ENCODE measurements at places on chromosomes 7 and 10.
A peak's percentile ranks its signal among the peaks of the same experiment; 100 is the strongest.

GRCh38 chr10:28250358-28250757, 52.5 kb downstream of the MPP7 start:
- no peak for DNase-seq

GRCh38 chr7:22002726-22003125, 57.0 kb upstream of the CDCA7L start:
- DNase-seq = no peak

- no peak for DNase-seq
These were observed 31.5 kb downstream of the CUL2 start for GRCh38 chr10:35058686-35059085.

DNA sequence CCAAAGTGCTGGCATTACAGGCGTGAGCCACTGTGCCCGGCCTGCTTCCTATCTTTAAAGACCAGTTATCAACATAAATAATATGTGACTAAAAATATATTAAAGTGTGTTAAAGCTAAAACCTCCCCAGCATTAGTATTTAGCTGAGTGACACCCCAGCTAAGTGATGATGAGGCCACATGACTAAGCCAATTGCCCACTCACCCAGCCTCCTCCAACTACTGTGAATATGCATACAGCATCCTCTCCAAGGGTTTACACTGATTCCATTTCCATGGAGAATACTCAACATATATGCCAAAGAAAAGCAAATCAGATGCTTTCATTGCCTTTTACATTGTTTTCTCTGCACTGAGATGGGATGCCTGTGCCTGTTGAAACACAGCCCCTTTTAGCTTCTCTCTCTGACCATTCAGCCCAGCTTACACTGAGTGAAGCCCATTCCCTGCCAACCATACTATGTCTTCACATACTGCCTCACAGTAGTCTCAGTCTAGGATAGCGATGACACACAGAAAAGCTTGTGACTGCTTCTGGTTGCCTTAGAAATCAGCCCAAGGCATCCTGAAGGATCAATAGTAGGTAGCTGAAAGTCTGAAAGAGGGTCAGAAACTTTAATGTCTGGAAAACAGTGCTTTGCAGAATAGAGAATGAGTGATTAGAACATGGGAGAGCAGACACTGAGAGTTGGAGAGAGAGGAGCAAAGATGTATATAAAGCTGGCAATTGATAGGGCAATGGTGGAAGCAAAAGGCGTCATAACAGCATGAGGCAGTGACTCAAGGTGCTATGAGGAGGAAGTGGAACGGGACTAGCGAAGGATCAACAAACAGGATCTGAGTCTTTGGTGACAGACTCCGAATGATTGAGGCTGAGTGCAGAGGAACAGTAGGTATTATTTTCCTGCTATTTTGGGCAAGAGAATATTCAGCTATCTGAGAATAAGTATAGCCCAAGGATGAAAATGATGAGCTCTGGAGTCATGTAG, 19.8 kb upstream of the ATE1 start:
- no peak for DNase-seq

DNA sequence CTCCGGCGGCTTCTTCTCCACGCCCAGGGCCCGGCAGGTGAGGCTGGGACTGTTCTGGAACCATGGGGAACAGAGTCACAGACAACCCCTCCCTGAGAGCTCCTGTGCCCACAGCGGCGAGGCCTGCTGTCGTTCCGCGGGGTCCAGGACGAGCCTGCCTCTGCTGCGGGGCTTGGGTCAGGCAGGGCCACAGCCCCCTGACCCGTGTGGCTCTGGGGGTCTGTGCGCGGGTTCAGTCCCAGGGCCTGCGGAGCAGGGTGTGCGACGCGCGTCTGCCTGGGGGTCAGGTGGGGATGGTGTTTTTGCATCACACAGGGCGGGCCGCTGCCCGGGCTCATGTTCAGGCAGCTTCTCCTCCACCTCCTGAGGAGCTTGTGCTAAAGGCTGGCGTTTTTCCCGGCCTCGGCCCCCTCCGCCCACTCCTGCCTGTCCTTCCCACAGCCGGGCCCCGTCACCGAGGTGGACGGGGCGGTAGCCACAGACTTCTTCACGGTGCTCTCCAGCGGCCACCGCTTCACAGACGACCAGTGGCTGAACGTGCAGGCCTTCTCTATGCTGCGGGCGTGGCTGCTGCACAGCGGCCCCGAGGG, 8.4 kb downstream of the AP5Z1 start:
- DNase-seq = no peak

DNA sequence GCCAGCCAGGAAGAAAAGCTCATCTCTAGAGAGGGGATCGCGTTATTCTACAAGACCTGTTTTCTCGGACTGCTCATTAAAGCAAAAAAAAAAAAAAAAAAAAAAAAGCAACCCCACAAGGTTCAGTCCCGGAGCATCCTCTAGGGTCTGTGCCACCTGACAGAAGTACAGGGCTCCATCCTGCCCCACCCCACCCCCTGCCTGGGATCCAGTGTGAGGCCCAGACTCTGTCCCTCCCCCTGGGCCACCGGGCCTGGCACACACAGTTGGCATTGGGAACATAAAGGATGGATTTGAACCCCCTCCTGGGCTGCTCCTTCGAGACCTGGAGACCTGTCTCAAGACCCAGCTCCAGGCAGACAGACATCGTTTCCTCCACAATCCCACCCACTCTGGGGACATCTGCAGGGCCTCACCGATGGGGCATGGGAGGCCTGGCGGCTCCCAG, 688 bp downstream of the ORAI2 start:
- no peak for DNase-seq

DNA sequence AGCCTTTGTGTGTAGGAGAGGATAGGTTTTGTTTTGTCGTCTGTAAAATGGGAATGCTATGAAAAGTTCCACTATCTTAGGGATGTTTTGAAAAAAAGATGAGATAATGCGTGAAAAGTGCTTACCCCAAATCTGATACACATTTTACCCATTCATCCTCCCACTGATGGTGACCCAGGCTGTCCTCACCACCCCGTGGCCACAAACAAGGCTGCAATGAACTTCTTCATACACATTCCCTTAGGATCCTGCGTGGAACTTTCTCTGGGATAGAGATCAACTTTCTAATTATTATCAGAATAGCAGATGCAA, 399 bp upstream of the OGDHL start:
- no peak for DNase-seq

DNA sequence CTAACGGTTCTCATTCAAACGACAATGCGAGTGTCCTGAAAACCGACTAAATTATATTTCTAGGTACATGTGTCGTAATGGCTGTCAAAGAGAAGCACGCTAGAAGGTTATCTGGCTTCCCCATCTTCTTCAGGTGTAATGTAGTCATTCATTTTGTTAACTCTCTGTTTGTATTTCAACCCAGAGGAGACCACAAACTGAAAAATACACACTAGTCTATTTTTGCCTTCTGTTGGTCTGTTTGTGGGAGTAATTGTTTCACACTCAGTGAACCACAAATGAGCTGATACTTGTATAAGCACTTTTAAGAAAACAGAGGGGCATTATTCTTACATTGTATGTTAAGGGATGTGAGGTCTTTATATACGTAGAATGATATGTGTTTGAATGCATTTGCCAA, 305.9 kb downstream of the GATA3 start:
- DNase-seq = no peak

- no peak for DNase-seq
These were observed 83.2 kb downstream of the COBL start for GRCh38 chr7:51233374-51233773.

GRCh38 chr10:70744617-70745143, 40.5 kb downstream of the TBATA start:
- DNase-seq = no peak

GRCh38 chr7:157871681-157872080, 534.9 kb downstream of the DNAJB6 start:
- no peak for DNase-seq

DNA sequence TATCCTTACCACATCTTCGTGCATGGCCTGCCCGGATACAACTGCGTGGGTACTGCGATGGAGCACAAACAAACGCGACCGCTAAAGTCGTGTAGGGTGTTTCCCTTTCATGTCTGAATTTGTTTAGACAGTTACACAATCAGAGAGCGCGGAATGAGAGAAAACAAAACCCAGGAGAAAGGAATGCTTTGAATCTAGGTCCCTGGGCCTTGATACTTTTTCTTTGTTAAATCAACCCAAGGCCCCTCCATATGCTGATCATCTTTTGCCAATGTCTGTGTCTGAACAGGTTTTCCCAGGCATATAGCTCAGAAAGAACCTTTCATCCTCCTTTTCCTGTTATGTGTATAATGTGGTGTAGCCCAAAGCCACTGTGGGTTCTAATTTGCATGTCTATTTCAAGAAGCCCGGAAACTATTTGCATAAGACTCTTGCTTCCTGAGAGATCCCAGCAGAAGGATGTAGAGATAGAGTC, 145.8 kb downstream of the FRMD4A start:
- no peak for DNase-seq

DNA sequence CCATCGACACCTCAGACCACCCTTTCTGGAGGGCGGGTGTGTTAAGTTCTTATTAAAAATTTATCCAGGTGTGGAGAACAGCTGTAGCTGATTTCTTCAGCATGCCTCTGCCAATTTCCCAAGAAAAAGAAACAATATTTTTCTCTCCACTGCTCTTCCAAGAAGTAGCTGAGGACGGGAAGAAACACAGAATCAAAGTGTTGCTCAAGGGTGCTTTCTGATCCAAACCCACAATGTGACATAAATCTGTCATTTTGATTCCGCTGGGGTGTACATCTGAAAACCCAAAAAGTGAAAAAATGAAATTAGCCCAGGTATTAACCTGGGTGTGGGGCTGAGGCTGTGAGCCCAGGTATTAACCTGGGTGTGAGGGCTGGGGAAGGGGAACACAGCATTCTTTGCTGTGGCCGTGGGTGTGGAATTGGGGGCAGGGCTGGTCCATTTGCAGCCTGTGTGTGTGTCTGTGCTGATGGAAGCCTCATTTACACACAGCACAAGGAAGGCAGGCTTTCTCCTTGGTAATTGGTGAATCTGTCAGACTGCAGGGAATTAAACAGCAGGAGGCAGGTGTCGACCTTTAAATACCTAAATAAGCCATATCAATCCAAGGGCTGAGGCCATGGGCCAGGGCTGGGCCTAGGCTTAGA, 48.4 kb upstream of the CCDC3 start:
- no peak for DNase-seq

DNA sequence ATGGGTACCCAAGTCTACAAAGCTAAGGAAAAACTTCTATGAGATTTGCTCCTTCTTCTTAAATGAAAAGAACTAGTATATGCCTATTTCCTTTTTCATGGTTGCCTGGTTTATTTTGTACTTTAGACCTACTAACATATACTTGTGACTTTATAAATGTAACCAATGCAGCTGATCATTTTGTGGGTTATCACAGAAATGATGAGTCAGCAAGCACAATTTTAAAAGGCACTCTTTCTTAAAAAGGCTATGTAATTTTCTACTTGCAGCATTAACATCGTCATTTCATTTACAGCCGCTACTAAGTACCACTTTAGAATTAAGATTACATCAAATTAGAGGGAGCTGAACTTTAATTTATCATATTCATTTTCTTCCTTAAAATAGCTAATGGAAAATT, 13.6 kb downstream of the NEBL start:
- no peak for DNase-seq

DNA sequence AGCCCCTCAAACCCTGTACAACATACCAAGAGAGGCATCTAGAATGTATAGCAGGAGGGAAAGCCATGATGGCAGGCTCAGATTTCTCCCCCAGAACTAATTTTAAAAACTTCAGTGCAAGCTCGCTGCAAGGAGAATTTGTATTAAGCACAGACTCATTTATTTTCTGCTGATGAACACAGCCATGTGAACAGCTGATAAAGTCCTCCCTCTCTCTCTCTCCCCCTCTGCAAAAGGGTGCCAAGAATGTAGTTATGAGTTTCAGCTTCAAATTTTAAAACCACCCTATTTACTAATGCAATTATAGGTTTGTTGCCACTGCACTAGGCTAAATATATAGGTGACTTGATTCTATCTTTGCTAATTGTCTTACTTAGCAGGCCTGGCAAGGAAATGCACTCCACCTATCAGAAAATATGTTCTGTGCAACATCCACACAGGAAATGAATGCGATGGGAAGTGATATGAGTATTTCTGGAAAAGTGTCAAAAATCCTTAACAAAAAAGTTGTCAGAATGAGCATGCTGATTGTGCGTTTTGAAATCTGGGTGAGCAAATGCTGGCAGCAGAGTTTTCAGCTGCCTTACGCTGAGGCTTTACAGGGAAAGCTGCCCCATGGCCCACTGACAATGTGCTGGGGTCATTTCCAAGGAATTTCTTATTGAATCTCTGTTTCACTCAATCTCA, 43.4 kb upstream of the GHITM start:
- no peak for DNase-seq

GRCh38 chr7:2012981-2013380, 219.8 kb downstream of the MAD1L1 start:
- no peak for DNase-seq

- no peak for DNase-seq
These were observed 1.4 kb downstream of the GIMAP5 start for GRCh38 chr7:150738591-150739001.

DNA sequence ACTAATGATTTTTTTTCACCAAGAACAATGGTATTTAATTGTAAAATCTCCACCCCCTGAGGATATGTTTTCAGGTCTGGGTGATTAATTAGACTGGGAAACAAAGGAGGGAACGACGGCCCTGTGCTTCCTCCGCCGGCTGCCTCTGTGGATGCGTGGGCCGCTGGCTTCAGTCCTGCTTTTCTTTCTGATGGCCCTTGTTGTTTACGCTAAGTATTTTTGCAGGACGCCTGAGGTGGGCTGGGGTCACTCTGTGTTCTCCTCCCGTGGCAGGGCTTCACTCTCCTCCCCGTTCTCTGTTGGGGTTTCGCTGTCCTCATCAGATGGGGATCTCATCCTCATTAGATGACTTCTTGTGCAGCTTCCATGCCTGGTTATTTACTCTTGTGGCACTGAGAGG, 5.2 kb upstream of the ACBD5 start:
- no peak for DNase-seq

GRCh38 chr7:13017333-13017857, 330.0 kb downstream of the ARL4A start:
- peak; percentile 6 for DNase-seq

- no peak for DNase-seq
These were observed 3.3 kb downstream of the SLC26A3 start for GRCh38 chr7:107799647-107800264.

- no peak for DNase-seq
These were observed 122.8 kb downstream of the BAMBI start for GRCh38 chr10:28800144-28800543.

Measured in amniotic stem cell (primary cell).